Stimulated activated naive B cell treated with anti-CD40 and anti-IgM and Interleukin-4, amounts not matched to agents 10 μg/mL and 1 μg/mL and 100 μg/mL, for 72 hours (primary cell): ENCODE measurements at places on chromosomes 7 and 10.

DNA sequence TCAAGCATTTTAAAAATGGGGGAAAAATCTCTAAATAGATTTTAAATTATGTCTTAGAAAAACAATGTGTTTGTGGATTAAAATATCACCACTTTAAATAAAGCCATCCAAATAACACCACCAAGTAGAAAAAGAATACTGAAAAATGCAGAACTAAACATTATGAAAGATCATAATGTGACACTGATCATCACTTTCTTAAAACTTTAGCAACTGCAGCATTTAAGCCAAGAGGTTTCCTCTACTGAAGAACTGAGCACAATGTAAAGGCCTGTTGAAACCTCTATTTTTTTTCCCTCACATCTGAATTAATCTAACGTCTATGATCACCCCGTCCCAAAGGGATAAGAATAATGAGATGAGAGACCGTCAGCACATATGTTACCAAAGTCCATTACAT is 18.6 kb downstream of the MINDY3 start:
- no peak overlapping the region for H3K27ac ChIP-seq
- H3K4me1 ChIP-seq = peaks cover 5% of the 10 kb centered on the region
- no peak overlapping the region for H3K4me3 ChIP-seq
- no peak for DNase-seq
- H3K36me3 ChIP-seq = peaks cover 12% of the 10 kb centered on the region
- no peaks in the 10 kb centered on the region for H3K27me3 ChIP-seq

DNA sequence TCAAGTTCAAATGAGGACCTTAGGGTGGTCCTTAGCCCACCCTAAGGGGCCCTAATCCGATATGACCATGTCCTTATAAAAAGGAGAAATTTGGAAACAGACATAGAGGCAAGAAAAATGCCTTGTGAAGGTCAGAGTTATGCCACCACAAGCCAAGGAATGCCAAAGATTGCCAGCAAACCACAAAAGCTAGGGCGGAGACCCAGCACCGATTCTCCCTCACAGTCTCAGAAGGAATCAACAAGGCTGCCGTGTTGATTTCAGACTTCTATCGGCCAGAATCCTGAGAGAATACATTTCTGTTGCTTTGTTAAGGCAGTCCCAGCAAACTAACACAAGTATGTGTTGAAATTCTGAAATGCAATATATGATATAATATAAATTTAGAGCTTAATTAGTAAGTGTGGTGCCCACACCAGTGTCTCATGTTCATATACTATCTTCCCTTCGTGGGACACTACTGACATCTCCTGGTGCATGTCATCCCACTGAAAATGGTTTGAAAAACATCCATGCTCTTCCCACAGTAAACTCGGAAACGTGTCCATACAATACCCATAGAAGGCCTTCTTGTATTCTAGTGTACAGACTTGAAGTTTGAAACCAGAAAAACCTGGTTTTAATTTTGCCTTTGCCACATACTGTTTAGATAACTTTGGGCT is 349.0 kb downstream of the TNS3 start:
- H3K4me3 ChIP-seq = no peak overlapping the region
- DNase-seq = no peak
- H3K36me3 ChIP-seq = no peaks in the 10 kb centered on the region
- H3K27ac ChIP-seq = no peak overlapping the region
- H3K27me3 ChIP-seq = no peaks in the 10 kb centered on the region

DNA sequence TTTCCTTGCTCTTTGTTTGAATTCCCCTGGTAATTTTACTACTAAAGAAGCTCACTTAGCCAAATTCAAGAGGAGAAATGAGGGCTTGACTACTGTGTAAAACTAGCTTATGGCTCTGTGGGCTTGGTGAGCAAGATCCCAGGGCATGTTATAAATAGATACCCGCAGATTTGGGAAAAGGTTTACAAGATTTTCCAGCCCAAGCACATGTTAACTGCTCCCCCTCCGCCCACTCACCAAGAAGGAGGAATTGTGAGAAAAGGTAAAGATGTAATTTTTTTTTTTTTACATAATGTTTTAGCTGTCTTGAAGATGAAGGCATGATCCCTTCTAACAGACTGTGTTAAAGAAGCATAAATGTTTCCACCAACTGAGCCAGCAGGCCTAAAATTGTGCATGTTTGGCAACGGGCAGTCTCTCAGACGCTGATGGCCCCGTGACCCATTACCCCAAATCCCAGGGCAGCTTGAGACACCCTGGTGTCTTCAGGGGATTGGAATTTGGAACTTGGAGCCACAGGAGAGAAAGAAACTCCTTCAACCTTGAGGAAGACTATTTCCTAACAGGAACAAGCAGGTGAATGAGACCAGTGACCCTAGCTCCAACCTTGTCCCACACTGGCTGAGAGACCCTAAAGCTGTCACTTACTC is 429.8 kb upstream of the CELF2 start:
- no peak for DNase-seq
- H3K4me1 ChIP-seq = no peaks in the 10 kb centered on the region
- no peaks in the 10 kb centered on the region for H3K27me3 ChIP-seq
- no peak overlapping the region for H3K27ac ChIP-seq

GRCh38 chr10:105545101-105545500 is 904.0 kb downstream of the SORCS3 start:
- H3K4me3 ChIP-seq = no peak overlapping the region
- no peaks in the 10 kb centered on the region for H3K4me1 ChIP-seq
- no peak for DNase-seq
- H3K27ac ChIP-seq = no peak overlapping the region

- H3K36me3 ChIP-seq = peaks cover 61% of the 10 kb centered on the region
- no peaks in the 10 kb centered on the region for H3K27me3 ChIP-seq
- H3K27ac ChIP-seq = no peak overlapping the region
- no peak for DNase-seq
These were observed 110.3 kb downstream of the TRRAP start for GRCh38 chr7:98988641-98989040.

GRCh38 chr7:140451716-140452115 is 27.6 kb downstream of the MKRN1 start:
- no peak overlapping the region for H3K27ac ChIP-seq
- H3K36me3 ChIP-seq = peaks cover 37% of the 10 kb centered on the region
- DNase-seq = no peak
- peaks cover 27% of the 10 kb centered on the region for H3K4me1 ChIP-seq
- H3K4me3 ChIP-seq = no peak overlapping the region

GRCh38 chr10:43689955-43690771 is 41.5 kb upstream of the ZNF32 start:
- H3K36me3 ChIP-seq = no peaks in the 10 kb centered on the region
- peak; percentile 72 for DNase-seq
- peaks cover 38% of the 10 kb centered on the region for H3K27me3 ChIP-seq
- peaks cover 12% of the 10 kb centered on the region for H3K4me1 ChIP-seq
- H3K4me3 ChIP-seq = peak overlapping the region; percentile 81

- H3K4me3 ChIP-seq = no peak overlapping the region
- H3K27ac ChIP-seq = no peak overlapping the region
- H3K27me3 ChIP-seq = no peaks in the 10 kb centered on the region
- H3K36me3 ChIP-seq = no peaks in the 10 kb centered on the region
- no peaks in the 10 kb centered on the region for H3K4me1 ChIP-seq
- no peak for DNase-seq
These were observed 44.6 kb downstream of the FGFR2 start for GRCh38 chr10:121553511-121554264.

- peaks cover 3% of the 10 kb centered on the region for H3K4me1 ChIP-seq
- no peak overlapping the region for H3K27ac ChIP-seq
- no peak overlapping the region for H3K4me3 ChIP-seq
- H3K36me3 ChIP-seq = peaks cover 3% of the 10 kb centered on the region
- DNase-seq = no peak
- H3K27me3 ChIP-seq = peaks cover 24% of the 10 kb centered on the region
These were observed 125.7 kb upstream of the KCTD7 start for GRCh38 chr7:66503036-66503370.

DNA sequence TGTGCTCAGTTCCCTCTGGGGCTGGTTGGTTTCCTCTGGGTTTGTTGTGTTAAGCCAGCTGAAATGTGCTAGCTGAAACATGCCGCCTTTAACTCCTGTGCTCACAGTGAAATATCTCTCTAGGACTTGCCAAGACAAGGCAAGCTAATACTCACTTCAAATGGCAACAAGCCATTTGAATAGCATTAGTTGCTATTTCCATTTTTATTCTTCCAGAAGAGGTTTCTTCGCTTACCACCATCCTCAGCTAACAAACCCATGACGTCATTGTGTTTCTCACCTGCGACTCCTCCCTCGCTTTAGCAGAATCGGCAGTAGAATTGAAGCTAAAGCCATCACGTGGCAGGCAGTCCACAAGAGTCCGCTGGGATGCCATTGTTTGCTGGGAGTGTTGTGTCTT is 61.3 kb downstream of the ZNF22 start:
- no peaks in the 10 kb centered on the region for H3K36me3 ChIP-seq
- no peak overlapping the region for H3K4me3 ChIP-seq
- DNase-seq = no peak
- H3K27me3 ChIP-seq = peaks cover 8% of the 10 kb centered on the region
- peaks cover 6% of the 10 kb centered on the region for H3K4me1 ChIP-seq

DNA sequence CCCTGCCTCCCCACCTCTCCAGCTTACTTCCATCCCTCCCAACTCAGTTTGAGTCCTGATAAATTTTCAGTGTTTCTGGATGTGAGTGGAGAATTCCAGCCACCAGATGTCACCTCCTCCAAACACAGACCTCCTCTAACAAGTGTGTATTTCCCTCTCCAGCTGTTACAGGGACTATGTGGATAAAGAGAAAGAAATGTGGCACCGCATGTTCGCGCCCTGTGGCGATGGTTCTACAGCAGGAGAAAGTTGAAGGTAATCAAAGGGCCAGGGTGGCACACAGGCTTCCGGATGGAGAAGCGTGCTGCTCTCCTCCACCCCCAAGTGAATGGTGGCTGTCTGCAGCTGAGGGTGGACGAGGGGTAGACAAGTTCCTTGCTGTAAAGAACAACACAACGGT is 14.7 kb downstream of the FKBP6 start:
- no peak overlapping the region for H3K4me3 ChIP-seq
- H3K4me1 ChIP-seq = no peaks in the 10 kb centered on the region
- no peak for DNase-seq
- H3K36me3 ChIP-seq = no peaks in the 10 kb centered on the region

GRCh38 chr7:78140109-78140508 is 341.5 kb downstream of the PHTF2 start:
- H3K27ac ChIP-seq = no peak overlapping the region
- H3K4me1 ChIP-seq = no peaks in the 10 kb centered on the region
- no peaks in the 10 kb centered on the region for H3K27me3 ChIP-seq

DNA sequence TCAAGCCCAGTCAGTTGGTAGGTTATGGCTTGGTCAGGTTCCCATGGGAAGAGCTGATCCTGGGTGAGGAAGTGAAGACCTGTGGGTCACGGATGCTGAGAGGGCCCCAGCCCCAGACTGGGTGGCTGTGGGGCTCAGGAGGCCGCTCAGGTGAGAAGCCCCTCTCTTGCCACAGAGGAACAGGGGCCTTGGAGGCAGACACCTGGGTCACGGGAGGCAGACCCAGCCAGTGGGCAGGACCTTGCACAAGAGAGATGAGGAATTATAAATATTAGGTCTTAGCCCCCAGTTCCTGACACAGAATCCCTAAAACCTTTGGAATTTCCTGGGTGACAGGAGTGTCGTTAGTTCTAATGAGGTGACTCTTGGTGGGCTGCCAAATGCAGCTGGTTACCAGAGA is 10.6 kb upstream of the CRHR2 start:
- no peak overlapping the region for H3K27ac ChIP-seq
- H3K4me1 ChIP-seq = peaks cover 5% of the 10 kb centered on the region
- no peaks in the 10 kb centered on the region for H3K27me3 ChIP-seq
- no peak overlapping the region for H3K4me3 ChIP-seq

GRCh38 chr7:68384581-68384980 is 1213.7 kb upstream of the AUTS2 start:
- no peaks in the 10 kb centered on the region for H3K4me1 ChIP-seq
- H3K36me3 ChIP-seq = no peaks in the 10 kb centered on the region
- no peak overlapping the region for H3K4me3 ChIP-seq
- DNase-seq = no peak

GRCh38 chr7:47458057-47458456 is 123.9 kb downstream of the TNS3 start:
- H3K27ac ChIP-seq = no peak overlapping the region
- no peaks in the 10 kb centered on the region for H3K27me3 ChIP-seq
- H3K36me3 ChIP-seq = peaks cover 2% of the 10 kb centered on the region
- H3K4me1 ChIP-seq = peaks cover 22% of the 10 kb centered on the region
- DNase-seq = no peak
- H3K4me3 ChIP-seq = no peak overlapping the region

GRCh38 chr7:132343199-132343598 is 233.1 kb downstream of the PLXNA4 start:
- no peak overlapping the region for H3K27ac ChIP-seq
- H3K36me3 ChIP-seq = no peaks in the 10 kb centered on the region
- no peak overlapping the region for H3K4me3 ChIP-seq
- no peak for DNase-seq
- H3K27me3 ChIP-seq = peaks cover 17% of the 10 kb centered on the region
- H3K4me1 ChIP-seq = no peaks in the 10 kb centered on the region

- peaks cover 47% of the 10 kb centered on the region for H3K4me1 ChIP-seq
- peak overlapping the region; percentile 98 for H3K27ac ChIP-seq
- H3K36me3 ChIP-seq = peaks cover 59% of the 10 kb centered on the region
- H3K27me3 ChIP-seq = no peaks in the 10 kb centered on the region
These were observed 588 bp downstream of the CYREN start for GRCh38 chr7:135169964-135170273.

GRCh38 chr10:49161411-49161997 is 26.7 kb downstream of the TMEM273 start:
- H3K27me3 ChIP-seq = no peaks in the 10 kb centered on the region
- DNase-seq = no peak
- no peak overlapping the region for H3K4me3 ChIP-seq
- H3K36me3 ChIP-seq = peaks cover 69% of the 10 kb centered on the region
- no peak overlapping the region for H3K27ac ChIP-seq
- H3K4me1 ChIP-seq = peaks cover 29% of the 10 kb centered on the region

GRCh38 chr10:80168162-80168511 is 35.6 kb downstream of the PLAC9 start:
- no peak for DNase-seq
- no peaks in the 10 kb centered on the region for H3K27me3 ChIP-seq
- no peak overlapping the region for H3K4me3 ChIP-seq
- peaks cover 51% of the 10 kb centered on the region for H3K36me3 ChIP-seq
- peak overlapping the region; percentile 42 for H3K27ac ChIP-seq

GRCh38 chr10:125263551-125263950 is 103.2 kb upstream of the CTBP2 start:
- DNase-seq = no peak
- peaks cover 7% of the 10 kb centered on the region for H3K36me3 ChIP-seq
- H3K4me1 ChIP-seq = peaks cover 16% of the 10 kb centered on the region
- H3K4me3 ChIP-seq = no peak overlapping the region
